ENCODE measurements at places on chromosomes 3 and 15. TPM values are rescaled to one million over a fixed set of nuclear protein-coding genes. Genes with fewer than 3 reads are reported as not detected.

The ARHGAP31 gene
- 3.3 TPM for total RNA-seq

The TFDP2 gene
- 23.3 TPM for total RNA-seq

The ATP10A gene
- 2.5 TPM for total RNA-seq

The THBS1 gene
- 791 TPM for total RNA-seq

The CILP gene
- 0.79 TPM for total RNA-seq

The CKMT1A gene
- 0.16 TPM for total RNA-seq

The PLA2G4F gene
- under 0.01 TPM for total RNA-seq

The ROPN1 gene
- not detected for total RNA-seq

The MNS1 gene
- total RNA-seq = 1.9 TPM

The KIF7 gene
- 15.1 TPM for total RNA-seq

The CA12 gene
- total RNA-seq = 101 TPM

The RHCG gene
- 0.16 TPM for total RNA-seq

The GABRR3 gene
- total RNA-seq = not detected

The CAMK2N2 gene
- 0.16 TPM for total RNA-seq
